ENCODE measurements at places on chromosomes 1 and 21. TPM values are rescaled to one million over a fixed set of nuclear protein-coding genes. Genes with fewer than 3 reads are reported as not detected.

The PRDM16 gene
- total RNA-seq: not detected

The SPATA17 gene
- total RNA-seq: not detected

- H3K4me3 ChIP-seq: no peak overlapping the region
- peaks cover 48% of the 10 kb centered on the region for H3K4me1 ChIP-seq
- no peaks in the 10 kb centered on the region for H3K27me3 ChIP-seq
- no peak overlapping the region for H3K27ac ChIP-seq
- DNase-seq: no peak
These were observed 30.2 kb upstream of the RUNX3 start for GRCh38 chr1:24960071-24960801.

The SYT11 gene
- total RNA-seq: 18.2 TPM

GRCh38 chr1:33237579-33237978 is 18.7 kb upstream of the ZNF362 start:
- no peak overlapping the region for H3K27ac ChIP-seq
- no peaks in the 10 kb centered on the region for H3K4me1 ChIP-seq
- H3K36me3 ChIP-seq: no peaks in the 10 kb centered on the region
- DNase-seq: peak; percentile 36

The PRAMEF5 gene
- not detected for total RNA-seq

DNA sequence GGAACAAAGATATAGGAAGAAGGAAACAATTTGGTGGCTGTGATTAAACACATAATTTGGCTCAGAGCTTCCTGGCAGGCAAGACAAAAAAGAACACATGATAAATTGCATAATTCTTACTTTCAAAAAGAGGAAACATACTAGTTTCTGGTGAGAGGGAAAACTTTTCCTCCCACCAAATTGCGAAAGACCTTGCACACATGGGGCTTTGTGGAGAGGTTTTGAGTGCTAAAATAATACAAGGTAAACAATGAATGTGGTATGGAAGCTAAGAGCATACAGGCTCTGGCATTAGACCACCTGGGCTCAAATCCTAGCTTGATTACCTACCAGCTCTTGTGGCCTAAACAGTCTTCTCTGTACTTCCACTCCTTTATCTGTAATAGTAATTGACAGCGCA is 140.2 kb upstream of the HOOK1 start:
- DNase-seq: no peak
- no peaks in the 10 kb centered on the region for H3K27me3 ChIP-seq
- H3K4me1 ChIP-seq: no peaks in the 10 kb centered on the region

DNA sequence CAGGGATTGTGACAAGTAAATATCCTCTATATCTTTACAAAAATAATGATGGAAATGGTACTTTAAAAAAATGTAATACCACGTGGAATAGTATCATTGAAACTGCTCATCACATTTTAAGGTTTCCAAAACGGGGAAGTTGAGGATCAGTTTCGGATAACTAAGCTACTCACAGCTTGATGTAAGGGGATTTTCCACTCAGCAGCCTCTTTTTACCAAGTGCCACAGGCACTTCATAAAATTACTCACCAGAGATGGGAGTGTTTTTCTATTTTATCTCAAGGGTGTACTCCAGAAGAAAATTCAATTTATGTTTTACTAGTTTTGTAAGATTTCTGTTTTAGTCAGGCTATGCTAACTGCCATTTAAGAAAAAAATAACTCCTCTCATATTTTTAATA is 91.7 kb downstream of the TPR start:
- H3K27ac ChIP-seq: no peak overlapping the region
- no peak overlapping the region for H3K4me3 ChIP-seq
- H3K36me3 ChIP-seq: no peaks in the 10 kb centered on the region
- H3K4me1 ChIP-seq: peaks cover 12% of the 10 kb centered on the region
- H3K27me3 ChIP-seq: no peaks in the 10 kb centered on the region
- DNase-seq: no peak

DNA sequence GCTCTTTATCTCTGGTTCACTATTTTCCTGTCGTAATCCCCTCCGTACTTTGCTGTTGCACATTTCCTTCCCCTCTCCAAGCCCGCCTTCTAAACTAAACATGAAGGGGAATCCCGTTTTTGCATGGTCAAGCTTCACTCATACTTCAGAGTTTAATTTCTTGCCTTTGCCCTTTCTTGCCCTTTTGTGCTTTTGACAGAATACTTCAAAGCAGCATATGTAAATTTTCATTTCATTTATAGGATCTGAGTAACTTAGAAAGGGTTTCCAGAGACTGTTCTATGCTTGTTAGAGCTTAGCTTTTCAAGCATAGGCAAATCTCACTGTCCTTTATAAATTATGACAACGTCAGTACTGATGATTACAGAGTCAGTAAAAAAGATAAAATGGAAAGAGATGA is 27.7 kb downstream of the SPATA45 start:
- H3K27me3 ChIP-seq: no peaks in the 10 kb centered on the region
- H3K4me1 ChIP-seq: no peaks in the 10 kb centered on the region
- H3K27ac ChIP-seq: no peak overlapping the region
- no peak for DNase-seq
- H3K36me3 ChIP-seq: no peaks in the 10 kb centered on the region
- H3K4me3 ChIP-seq: no peak overlapping the region
